ENCODE measurements at places on chromosomes 3 and 15.
A peak's percentile ranks its signal among the peaks of the same experiment; 100 is the strongest.

GRCh38 chr3:153070511-153070868 lies 91.5 kb upstream of the RAP2B start:
- DNase-seq: no peak

- DNase-seq: peak; percentile 53
These were observed 34.3 kb downstream of the IRAK2 start for GRCh38 chr3:10198761-10199649.

DNA sequence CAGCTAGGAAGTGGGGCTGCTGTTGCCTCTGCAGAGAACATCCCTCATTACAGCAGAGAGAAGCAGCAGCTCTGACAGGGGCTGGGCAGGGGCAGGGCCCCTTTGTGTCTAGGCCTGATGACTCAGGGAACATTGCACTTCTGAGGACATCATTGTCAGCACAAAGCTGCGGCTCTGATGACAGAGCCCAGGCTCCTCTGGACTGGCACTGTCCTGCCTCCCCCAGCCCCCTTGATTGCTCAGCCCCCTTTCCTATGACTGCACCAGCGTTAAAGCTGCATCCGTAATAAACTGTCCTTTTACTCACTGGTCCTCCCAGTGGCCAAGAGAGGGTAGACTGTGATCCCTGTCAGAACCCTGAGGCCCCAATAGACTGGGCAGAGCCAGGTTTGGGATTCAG lies 18.3 kb downstream of the TRH start:
- peak; percentile 53 for DNase-seq

DNA sequence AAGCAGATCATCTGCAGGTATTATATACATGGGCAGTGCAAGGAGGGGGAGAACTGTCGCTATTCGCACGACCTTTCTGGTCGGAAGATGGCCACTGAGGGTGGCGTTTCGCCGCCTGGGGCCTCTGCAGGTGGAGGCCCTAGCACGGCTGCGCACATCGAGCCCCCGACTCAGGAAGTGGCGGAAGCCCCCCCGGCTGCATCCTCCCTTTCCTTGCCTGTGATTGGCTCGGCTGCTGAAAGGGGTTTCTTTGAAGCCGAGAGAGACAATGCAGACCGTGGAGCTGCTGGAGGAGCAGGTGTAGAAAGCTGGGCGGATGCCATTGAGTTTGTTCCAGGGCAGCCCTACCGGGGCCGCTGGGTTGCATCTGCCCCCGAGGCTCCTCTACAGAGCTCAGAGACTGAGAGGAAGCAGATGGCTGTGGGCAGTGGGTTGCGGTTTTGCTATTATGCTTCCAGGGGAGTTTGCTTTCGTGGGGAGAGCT lies 639 bp downstream of the MKRN3 start:
- DNase-seq: peak; percentile 7

DNA sequence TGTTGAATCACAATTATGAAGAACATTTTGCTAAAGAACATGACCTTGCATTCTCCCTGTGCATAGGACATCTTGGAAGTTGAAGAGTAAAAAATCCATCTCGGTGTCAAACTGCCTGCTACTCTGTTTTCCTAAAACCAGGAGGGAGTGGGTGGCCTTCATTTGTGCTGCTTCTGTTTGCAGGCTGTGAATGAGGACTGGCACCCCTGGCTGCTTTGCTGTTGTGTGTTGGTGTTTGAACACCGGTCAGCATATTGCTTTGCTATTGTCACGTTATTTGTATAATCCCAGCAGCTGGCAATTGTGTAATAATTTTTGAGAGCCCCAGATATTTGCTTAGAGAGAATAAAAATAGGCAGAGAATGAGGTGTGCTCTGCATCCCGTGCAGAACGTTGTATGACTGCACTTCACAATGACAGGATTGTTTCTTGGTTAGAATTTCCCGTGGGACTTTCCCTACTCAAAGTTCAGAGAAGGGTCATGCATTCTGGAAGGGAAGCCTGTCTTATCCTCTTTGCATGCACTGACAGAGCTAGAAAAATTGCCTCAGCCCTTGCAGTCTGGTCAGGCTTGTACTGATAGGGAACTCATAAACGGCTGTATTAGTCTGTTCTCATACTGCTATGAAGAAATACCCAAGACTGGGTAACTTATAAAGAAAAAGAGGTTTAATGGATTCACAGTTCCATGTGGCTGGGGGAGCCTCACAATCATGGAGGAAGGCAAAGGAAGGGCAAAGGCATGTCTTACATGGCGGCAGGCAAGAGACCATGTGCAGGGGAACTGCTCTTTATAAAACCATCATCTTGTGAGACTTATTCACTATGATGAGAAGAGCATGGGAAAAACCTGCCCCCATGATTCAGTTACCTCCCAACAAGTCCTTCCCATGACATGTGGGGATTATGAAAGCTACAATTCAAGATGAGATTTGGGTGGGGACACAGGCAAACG lies 16.3 kb downstream of the SV2B start:
- DNase-seq: no peak

GRCh38 chr15:97576929-97577645 lies 383.4 kb upstream of the ARRDC4 start:
- no peak for DNase-seq

DNA sequence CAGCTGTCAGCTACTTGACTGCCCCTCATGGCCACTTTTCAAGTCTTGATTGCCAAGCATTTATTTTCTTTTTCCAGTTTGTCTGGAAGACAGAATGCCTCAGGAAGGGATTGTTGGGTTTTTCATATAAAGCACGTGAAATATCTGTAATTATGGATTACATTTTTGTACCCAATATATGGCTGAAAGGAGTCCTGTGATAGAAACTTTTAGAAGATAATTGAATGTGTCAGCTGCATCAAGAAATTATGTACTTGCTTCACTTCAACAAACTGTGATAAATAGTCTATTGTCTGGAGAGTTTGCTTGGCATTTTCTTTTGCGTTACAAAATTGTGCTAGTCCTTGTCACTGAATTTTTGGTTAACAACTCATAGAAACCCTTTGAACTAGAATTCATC lies 247.9 kb upstream of the SLCO3A1 start:
- DNase-seq: no peak

- DNase-seq: peak; percentile 50
These were observed 54.9 kb downstream of the SPSB4 start for GRCh38 chr3:141105828-141106628.

DNA sequence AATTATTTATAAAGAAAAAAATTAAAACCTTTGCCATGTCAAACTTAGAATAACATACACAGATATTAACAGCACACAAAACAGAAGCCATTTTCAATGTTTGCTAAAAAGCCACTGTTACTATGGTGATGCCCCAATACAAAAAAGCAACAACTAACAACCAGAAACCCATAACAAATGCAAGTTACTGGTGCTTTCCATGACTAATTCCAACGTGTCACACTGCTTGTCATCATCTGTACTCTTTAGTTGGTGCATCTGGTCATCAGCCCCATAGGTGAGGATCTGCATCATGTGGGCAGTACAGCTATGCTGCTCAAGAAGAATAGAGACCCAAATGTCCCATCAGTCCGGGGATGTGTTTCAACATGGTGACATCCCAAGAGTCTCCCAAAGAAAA lies 52.8 kb downstream of the ATP8B4 start:
- DNase-seq: no peak

- no peak for DNase-seq
These were observed 3.0 kb downstream of the MRPS22 start for GRCh38 chr3:139346771-139347170.

- no peak for DNase-seq
These were observed 18.7 kb downstream of the USF3 start for GRCh38 chr3:113677737-113678136.

DNA sequence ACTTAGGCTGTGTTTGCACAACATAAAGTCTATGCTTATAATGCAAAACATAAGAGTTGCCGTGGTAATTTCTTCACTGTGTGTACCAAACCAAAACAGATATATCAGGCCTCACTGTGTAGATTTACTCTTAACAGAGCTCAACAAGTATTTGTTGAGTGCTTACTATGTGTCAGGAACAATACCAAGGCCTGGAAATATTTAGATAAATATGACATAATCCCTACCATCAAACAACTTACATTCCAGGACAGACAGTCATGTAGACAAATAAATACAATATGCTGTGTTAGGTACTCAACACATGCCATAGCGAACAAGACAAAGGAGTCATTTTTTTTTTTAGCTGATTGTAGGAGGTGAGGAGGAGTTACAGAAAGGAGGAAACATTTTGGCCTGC lies 554.0 kb downstream of the NSUN3 start:
- DNase-seq: no peak

GRCh38 chr3:36874424-36874823 lies 70.4 kb downstream of the TRANK1 start:
- no peak for DNase-seq
